Activated T-cell treated with anti-CD3 and anti-CD28 coated beads, Interleukin-2, amount 50 U/mL, for 48 hours (primary cell): ENCODE measurements at places on chromosomes 13 and 19.

- no peak for DNase-seq
Observed at GRCh38 chr13:80336776-80337287, 4.1 kb downstream of the SPRY2 start.

GRCh38 chr19:30009013-30009412 lies 67.0 kb downstream of the URI1 start:
- DNase-seq, result no peak

GRCh38 chr19:43499042-43499441 lies 5.5 kb downstream of the PHLDB3 start:
- DNase-seq, result no peak

DNA sequence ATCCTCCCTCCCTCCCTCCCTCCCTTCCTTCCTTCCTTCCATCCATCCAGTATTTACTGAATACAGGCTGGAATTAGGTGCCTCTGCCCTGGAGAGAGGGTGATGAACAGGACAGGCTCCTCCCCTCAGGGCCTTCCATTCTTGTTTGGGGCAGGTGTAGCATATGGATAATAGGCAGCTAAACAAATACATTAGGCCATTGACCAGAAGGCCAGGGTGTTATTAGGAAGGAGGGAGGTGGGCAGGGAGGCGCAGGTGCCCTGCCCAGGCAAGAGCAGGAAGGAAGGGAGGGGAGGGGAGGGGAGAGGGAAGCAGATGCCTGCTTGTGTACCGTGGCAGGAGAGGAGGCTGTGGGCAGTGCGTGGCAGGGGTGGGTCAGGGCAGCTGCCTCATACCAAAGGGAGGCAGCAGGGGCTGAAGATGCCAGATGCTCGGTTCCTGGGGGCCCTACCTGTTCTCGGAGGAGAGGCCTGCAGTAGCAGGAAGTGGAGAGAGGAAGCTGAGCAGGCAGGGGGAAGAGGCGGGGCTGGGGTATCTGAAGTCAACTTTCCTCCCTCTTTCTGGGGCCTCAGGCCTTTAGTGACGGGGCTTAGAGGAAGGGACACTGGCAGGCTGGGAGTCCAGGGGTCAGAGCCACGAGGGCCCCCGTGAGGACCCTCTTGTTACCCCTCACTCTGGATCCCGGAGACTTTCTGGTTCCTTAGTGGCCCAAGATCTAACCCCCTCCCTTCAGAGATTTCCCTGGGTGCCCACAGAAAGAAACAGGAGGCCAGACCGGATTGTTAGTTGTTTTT lies at the start of gene RINL:
RINL (minus strand) TSS at position 495 of the 794 bp plus-strand sequence. CDS start 1,533 bp downstream, outside the sequence.
- peak; percentile 82 for DNase-seq

DNA sequence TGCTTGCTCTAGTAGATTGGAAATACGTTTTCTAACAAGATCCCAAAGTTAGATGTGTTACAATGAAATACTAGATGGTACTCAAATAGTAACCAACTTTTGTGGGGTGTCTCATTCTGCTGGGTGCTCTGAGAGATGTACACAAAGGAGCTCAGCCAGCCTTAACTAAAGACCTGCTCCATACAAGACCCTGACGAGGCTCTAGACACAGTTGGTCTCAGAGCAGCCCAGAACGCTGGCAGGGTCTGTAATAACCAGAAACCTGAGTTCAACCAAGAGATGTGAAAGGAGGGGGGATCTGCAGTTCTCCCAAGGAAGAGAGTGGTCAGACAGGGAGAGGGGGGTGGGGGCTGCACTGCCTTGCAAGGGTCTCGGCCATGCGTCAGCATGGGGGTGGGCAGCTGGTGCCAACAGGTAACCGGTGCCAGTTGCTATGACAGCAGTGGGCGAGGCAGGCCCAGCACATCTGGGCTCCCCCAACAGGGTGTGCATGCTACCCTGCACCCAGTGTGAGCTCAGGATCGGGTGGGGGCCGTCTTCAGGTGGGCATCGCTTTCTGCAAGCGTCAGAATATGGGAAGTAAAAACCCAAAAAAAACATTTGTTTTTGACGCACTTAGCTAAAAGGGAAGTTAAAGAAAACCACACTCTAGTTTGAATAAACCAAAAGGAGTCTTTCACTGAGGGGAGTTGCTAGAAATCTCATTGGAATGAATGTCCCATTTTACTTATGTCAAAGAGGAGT lies 68.0 kb upstream of the GPR183 start:
- no peak for DNase-seq

- no peak for DNase-seq
Observed at GRCh38 chr13:65264066-65264465, 1966.1 kb downstream of the PCDH9 start.

- DNase-seq, result no peak
Observed at GRCh38 chr13:78832461-78832860, 173.5 kb upstream of the OBI1 start.

DNA sequence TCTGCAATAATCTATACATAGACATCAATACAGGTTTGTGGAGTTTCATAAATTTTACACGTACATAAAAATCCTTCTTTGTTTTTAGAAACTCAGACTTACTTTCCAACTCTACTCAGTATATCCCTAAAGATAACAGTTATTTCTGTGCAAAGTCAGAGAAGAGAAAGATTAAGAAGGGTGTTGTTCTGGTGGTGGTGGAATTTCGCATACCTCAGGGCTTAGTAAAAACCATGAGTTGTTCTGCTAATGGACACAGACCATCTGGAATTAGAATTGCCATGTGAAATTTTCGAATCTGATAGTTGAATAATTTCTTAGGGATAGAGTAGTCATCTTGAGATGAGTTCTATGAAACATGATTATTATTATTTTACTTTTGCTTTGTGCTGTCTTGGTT lies 102.7 kb downstream of the ZAR1L start:
- DNase-seq, result no peak

GRCh38 chr13:75704194-75704926 lies 68.2 kb downstream of the LMO7 start:
- DNase-seq, result no peak

- no peak for DNase-seq
Observed at GRCh38 chr13:24742294-24742693, 21.7 kb upstream of the RNF17 start.

GRCh38 chr13:95191821-95192563 lies 109.3 kb downstream of the ABCC4 start:
- DNase-seq, result peak; percentile 82

DNA sequence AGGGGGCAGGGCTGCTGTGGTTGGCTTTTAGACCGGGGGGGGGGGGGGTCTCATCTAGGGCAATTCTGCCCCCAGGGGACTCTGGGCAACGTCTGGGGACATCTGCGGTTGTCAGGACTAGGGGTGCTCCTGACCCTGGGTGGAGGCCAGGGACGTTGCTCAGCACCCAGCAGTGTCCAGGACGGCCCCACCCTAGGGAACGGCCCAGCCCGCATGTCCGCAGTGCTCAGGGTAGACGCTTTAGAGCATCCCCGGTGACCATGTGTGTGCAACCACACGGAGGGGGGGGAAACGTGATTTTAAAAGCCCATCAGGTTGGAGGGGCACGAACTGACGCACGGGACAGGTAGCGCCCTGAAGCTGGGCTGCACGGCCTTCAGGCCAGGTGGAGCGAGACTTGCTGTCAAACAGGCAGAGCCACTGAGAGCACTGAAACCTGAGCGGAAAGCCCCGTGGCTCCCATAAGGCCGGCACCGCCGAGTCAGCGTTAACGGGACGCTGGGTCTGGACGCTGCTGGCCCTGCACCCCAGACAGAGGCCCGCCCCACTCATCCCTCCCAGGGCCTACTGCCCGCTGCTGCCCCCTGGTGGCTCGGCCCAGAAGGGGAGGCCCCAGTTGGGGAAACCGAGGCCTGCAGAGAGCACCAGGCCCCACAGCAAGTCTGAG lies 8.3 kb downstream of the CACTIN start:
- DNase-seq, result peak; percentile 78

GRCh38 chr19:3276341-3276799 lies 51.9 kb downstream of the CELF5 start:
- DNase-seq, result no peak

DNA sequence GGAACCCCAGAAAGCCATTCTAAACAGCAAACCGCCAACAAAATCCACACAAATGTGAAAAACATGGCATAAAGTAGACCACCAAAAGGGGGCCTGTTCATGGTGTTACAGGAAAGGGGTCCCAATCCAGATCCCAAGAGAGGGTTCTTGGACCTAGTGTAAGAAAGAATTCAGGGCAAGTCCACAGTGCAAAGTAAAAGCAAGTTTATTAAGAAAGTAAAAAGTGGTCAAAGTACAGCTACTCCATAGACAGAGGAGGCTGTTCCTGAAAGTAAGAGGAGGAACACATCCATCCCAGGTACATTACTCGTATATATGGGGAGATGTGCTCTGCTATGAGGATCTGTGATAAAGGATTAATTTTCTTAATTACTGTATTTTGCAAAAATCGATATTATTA lies 67.8 kb upstream of the SLC15A1 start:
- no peak for DNase-seq

DNA sequence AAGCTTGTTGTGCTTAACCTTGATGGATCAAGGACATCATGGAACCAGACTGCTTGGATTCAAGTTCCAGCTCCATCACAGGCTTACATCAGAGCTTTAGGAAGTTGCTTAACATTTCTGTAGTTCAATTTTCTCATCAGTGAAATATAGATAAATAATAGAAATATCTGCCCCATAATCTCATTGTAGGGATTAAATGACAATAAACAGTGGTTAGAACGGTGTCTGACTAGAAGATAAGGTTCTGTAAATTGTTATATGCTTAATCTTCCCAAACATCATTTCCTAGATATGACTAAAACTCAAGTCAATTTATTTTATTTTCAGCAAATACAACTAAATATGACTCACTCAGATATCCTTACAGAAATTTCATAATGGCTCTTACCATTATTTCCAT lies 83.5 kb downstream of the SLITRK1 start:
- DNase-seq, result no peak

GRCh38 chr13:83881140-83881684 lies 1.1 kb downstream of the SLITRK1 start:
- no peak for DNase-seq

- no peak for DNase-seq
Observed at GRCh38 chr19:11142528-11143171, 12.9 kb downstream of the SPC24 start.
